Cardiac septum (tissue), 1 donor: ENCODE measurements at places on chromosomes 4 and X.

DNA sequence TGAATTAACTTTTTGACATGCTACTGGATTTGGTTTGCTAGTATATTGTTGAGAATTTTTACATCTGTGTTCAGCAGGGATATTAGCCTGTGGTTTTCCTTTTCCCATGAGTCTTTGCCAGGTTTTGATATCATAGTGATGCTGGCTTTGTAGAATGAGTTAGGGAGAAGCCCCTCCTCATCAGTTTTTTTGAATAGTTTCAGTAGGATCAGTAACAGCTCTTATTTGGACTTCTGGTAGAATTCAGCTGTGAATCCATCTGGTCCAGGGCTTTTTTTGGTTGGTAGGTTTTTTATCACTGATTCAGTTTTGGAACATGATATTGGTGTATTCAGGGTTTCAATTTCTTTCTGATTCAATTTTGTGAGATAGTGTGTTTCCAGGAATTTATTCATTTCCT lies 790.4 kb upstream of the GRID2 start:
- DNase-seq = no peak

DNA sequence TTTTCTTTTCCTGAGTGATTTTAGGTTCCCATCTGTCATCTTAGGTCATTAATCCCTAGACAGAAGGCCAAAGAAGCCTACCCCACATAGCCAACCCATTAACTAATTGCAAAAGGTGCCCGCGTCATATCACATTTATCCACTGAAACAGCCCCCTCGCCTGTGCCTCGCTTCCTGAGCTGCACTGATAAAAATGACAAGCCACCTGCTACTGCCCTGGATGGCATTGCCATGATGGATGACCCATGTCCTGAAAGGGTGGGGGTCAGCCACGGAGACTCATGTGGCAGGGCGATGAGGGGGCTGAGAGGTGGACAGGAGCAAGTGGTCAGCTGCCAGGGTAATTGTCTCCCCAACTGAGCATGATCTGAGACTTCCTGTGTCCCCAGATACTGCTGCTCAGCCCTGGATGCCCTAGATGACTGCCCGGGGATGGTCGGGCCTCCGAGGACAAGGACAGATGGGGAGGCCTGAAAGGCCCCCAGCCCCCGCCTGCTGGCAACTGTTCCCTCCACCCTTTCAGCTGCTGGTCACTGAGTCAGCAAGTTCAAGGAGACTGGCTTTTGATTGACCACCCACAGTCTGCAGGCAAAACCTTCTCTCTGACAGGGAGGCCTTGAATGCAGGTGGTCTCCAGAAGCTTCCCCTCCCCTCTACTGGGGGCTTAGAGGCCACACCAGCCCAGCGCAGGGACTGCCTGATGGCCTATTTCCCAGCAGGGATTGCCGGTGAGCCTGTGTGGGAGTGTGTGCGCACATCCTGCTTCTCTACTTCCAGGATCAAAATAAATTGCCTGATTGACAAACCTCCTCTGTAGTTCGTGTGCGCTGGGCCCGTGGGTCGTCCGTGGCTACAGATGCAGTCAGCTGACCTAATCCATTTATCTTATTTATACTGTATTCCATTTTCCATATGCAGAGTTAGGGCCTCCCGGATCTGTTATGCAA lies 496.3 kb downstream of the BCOR start:
- DNase-seq = no peak

GRCh38 chrX:31540313-31540712 lies 468.5 kb upstream of the FTHL17 start:
- no peak for DNase-seq

DNA sequence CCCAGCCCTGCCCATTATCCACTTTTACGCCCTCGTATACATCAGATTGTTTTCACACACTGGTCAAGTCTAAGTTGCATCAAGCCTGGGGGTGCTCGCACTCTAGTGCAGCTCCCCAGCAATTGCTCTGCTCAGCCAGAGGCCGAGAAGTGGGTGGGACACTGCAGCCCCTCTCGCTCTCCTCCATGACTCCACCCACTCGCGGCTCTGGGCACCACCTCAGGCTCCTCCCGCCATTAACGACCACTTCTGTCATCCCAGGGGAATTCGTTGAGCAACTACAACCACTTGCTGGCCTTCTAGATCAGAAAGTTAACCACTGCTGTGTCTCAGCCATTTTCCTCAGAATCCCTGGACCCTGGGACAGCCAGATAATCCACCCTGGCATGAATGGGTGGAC lies 53.6 kb downstream of the ETNPPL start:
- DNase-seq = no peak

- no peak for DNase-seq
Observed at GRCh38 chr4:156762851-156763250, 208.7 kb downstream of the PDGFC start.

- DNase-seq = no peak
Observed at GRCh38 chrX:106875151-106875550, 28.0 kb downstream of the RIPPLY1 start.

DNA sequence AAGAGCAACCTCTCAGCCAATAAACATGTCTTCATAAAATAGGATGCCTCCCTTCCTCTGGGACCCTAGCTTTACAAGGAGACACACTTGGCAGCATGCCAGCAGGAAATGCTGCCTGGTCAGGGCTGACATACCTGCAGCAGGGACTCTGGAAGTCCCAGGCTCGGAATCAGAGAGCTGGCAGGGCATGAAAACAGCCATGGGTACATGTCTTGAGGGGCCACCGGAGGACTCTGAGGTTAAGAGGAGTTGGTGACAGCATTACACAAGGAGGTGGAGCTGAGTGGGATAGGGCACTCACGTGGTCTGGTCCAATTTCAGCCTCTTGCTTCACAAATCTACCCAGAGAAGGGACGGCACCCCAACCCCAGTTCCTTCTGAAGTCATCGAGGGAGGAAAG lies 15.7 kb downstream of the MSX1 start:
- no peak for DNase-seq

DNA sequence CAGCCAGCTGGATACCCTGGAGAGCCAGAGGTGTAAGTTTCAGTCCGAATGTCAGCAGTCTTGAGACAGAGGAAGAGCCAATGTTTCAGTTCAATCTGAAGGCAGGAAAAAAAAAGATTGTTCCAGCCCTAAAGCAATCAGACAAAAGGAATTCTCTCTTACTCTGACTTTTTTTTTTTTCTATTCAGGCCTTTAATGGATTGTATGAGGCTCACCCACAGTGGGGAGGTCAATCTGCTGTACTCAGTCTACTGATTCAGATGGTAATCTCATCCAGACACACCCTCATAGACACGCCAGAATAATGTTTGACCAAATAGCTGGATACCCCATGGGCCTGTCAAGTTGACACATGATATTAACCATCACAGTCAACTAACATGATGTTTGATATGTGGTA lies 51.9 kb downstream of the TEX13A start:
- no peak for DNase-seq

- no peak for DNase-seq
Observed at GRCh38 chr4:85979276-85979675, 380.6 kb downstream of the MAPK10 start.

GRCh38 chrX:49192722-49193328 lies 6.7 kb upstream of the PRICKLE3 start:
- no peak for DNase-seq

DNA sequence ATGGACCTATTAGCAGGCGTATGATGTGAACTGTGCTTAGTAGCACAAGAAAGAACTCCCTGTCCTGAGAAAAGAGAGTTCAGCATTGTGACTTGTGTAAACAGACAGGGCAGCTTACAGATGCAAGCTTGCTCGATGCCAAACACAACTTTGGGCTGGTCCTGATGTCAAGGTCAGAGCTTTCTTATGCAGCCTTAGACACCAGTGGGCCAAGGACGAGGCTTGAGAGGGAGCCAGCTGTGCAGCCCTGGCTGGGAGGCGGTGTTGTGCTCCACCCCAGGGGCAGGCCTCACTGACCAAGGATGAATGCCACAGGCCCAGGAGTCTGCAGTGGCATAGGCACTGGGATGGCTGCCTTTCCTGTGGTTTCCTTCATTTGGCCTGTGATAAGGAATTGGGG lies 35.4 kb downstream of the JADE1 start:
- no peak for DNase-seq

DNA sequence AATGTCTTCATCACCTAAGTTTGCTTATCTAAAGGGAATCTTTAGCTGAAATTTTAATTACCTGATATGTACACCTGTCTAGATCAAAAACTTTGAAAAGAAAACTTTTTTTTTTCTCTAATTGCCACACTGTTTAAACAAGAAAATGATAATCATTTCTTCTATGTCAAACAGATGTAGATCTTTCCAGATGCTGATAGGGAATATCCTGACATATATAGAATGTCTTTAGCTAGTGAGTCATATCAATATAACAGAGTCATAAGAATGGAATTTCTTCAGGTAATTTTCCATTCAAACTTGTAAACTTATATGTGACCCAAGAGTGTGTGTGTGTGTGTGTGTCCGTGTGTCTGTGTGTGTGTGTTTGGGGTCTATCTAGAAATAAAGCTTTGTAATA lies 271.9 kb downstream of the GPM6A start:
- no peak for DNase-seq

DNA sequence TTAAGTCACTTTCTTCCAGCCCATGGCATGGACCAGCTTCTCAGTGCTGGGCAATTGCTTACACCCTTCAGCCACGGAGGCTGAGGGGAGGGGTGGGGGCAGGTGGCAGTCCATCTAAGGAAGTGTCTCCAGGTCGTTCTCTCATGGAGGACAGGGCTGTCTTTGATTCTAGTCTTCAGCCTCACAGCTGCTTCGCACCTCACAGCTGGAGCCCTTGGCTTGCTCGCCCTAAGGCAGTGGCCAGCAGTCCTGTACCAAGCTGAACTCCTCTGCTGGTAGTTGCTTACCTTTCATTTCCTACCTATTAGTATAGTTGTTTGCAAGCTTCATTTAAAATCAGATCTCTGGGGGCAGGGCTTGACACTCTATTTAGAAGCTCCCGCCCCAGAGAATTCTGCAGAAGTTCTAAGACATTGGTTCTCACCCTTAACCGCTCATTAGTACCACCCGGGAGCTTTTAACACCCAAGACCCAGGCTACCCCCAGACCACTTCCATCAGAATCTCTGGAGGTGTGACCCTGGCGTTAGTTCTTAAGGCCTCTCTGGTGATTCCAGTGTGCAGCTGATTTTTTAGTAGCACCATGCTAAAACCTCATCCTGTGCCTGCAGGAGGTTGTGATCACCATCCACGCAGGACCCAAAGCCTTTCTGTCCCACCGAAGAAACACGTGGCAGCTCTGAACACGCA lies 386.8 kb downstream of the UNC5C start:
- no peak for DNase-seq

DNA sequence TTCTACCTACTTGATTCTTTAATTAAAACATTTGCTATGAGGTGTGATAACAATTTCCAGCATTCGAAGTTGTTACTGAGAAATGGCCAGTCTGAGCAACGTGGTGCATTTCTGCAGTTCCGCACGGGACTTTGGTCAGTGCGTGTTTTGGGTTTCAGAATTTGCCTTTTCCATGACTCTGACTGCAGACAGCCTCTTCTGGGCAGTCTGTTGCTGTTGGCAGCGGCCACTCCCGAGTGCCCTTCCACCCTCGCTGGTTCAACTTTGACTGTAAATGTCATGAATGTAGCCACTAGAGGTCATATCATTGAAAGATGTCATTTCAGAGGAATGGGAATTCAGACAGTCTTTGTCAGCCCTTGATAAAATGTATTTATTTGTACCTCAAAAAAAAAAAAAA lies 53.6 kb downstream of the NOP14 start:
- DNase-seq = no peak

DNA sequence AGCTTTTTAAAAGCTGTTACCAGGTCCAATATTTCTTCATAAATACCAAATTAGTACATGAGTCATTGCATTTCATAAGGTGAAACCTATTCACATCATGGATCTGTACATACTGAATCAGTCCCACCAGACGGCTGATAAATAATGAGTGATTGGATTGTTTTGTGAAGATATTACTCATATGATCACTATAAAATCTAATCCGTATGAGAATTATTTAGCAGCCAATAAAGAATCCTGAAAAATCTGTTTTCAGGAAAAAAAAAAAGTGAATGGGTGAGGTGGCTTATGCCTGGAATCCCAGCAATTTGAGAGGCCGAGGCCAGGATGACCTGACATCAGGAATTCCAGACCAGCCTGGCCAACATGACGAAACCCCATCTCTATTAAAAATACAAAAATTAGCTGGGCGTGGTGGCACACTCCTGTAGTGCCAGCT lies 438.1 kb downstream of the INPP4B start:
- no peak for DNase-seq

GRCh38 chr4:112083587-112084347 lies 61.5 kb upstream of the FAM241A start:
- no peak for DNase-seq

- no peak for DNase-seq
Observed at GRCh38 chr4:184792334-184792733, 33.4 kb downstream of the ACSL1 start.

- DNase-seq = peak; percentile 41
Observed at GRCh38 chr4:8296491-8296890, 26.9 kb downstream of the HTRA3 start.

DNA sequence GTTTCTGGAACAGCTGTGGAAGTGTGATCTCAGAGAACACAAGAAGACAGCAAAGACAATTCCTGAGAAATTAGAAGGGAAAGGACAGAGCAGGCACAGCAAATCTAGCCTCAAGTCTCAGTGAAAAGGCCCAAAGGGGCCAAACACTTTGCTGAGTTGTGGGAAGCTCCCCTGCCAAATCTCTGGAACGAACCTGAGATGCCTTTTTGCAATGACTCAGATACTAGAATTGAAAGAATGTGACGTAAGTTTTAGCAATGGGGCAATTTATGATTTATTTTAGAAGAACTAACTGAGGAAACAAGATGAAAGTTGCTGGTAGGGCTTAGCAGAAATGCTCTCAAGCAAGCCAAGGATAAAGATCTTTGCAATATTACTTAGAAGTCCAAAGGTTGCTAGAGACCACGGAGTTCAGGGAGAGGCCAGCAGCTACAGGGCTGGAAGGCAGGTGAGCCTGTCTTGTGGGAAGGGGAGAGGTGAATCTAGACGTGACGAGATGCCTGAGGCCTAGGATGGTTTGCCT lies 92.8 kb downstream of the AMELX start:
- DNase-seq = no peak

DNA sequence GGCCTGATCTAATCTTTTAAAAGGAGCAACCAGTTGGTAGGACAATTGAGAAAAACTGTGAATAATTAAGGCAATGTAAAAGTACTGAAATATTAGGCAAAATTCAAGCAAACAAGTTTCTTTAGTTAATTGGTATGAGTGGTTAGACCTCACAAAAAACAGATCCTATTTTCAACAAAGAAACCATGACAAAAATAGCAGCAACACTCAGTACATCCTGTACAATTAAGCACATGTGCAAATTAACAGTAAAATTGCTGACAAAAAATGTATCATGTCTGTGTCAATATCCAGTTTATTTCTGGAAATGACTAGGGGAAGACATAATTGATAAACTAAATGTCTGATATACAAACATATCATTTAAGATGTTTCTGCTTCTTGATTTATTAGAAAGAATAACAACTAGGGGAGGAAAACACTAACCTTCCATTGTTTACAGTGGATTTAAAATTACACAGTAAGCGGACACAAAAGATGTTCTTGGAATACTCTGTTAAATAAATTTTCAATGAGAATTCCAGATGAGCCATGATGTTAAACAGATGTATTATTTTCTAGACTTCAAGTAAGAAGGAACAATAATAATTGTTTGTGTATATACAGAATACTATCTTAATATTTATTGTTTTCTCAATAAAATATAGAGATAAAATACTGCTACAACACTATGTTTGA lies 638.9 kb downstream of the SPRY1 start:
- DNase-seq = no peak

GRCh38 chr4:72567036-72567435 lies 2.0 kb downstream of the ADAMTS3 start:
- DNase-seq = no peak

- DNase-seq = no peak
Observed at GRCh38 chr4:165761963-165762362, 111.1 kb upstream of the TLL1 start.

- DNase-seq = no peak
Observed at GRCh38 chr4:153060196-153060595, 124.1 kb downstream of the FHDC1 start.
